CD8-positive, alpha-beta memory T cell (primary cell): ENCODE measurements at places on chromosomes 1 and 21.

DNA sequence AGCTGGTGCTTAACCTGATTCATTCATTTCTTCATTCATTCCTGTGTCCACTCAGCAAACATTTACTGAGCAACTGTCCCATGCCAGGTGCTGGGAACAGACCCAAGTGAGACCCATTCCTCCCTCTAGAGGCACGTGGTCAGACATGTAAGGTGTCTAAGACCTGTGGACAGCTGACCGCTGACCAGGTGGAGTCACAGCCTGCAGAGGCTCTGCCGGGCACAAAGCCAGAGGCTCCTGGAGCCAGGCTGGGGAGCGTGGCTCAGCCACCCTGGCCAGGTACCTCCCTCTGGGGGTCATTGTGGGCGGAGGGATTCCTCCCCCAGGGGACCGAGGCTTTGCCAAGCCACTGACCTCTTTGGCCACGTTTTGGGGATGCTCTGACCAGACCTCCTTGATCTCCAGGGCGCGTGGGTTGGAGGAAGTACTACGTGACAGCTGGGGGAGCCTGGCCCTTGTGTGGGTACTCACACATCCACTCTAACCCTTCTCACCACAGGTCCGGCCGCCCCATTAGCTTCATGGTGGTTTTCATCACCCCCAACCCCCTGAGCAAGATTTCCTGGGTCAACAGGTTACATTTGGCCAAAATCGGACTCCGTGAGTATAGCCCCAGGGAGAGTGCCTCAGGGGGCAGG is 100.3 kb downstream of the ARHGEF10L start:
- DNase-seq: no peak

DNA sequence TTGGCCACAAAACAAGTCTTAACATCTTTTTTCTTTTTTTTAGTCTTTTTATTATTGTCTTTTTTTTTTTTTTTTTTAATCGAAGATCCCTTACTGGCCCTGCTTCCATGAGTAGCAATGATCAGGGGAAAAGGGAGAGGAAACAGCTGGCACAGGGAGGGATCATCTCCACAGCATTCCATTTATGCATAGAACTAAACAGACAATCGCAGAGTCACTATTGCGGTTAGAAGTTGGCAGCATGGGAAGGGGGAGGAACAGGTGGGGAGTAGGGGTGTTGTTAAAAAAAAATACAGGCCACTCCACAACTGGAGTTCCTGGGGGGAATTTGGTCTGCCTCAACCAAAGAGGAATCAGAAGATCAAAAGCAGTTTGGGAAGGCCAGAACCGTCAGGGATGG is 55.4 kb downstream of the C1orf185 start:
- no peak for DNase-seq

GRCh38 chr1:205777994-205778393 is 2.7 kb upstream of the RAB29 start:
- no peak for DNase-seq

GRCh38 chr1:156577550-156577949 is 2.0 kb upstream of the TTC24 start:
- no peak for DNase-seq

DNA sequence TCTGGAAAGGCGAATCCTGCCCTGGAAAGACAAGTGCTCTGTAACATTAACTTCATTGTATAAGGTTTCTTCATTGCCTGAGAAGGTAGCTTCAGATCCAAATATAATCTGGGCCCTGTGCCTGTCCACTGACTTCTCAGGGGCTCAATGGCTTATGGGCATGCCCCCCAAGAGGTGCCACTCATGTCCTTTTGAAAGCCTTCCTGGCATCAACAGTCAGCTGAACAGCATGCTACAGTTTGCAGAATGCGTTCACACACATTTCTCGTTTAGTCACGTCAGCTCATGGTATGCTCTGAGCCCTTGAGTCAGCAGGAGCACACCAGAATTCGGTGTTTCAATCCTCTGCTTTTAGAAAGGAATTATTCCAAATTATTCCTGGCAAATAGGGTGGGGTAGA is 23.8 kb downstream of the TMCC2 start:
- DNase-seq: no peak

DNA sequence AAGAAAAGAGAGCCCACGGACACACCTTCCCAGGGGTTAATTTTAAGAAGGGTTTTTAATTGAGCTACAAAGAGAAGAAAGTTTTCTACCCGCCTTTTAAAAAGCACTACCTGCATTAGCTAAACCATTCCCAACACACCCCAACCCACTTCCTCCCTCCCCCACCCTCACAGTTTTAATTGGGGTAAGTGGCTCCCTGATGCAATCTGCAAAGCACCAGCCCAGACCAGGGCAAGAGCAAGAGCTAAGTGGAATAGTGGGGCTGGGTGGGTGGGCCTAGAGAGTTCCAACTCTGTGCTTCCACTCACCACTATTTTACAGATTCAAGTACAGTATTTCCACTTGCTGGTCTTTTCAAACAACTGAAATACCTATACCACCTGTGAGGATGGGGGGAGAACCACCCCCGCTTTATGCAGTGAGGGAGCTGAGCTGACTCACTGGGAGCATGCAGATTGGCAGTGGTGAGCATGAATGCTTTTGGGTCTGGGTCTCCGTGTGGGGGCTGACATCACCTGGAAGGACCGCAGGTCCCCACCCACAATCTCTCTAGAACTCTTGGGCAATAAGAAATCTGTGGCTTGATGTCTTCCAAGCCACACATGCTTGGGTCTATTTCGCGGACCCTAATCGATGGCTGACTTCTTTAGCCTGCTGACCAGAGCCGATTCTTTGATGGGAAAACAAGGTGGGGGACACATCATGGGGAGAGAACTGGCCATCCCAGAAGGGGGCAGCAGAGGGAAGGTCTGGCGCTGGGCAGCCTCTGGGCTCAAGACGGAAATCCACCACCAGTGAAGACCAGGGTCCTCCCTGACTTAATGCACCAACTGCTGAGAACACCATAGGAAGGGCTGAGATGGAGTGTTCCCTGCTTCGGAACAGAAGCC is 95.5 kb downstream of the SSBP3 start:
- no peak for DNase-seq
